KG1 (cell line): ENCODE measurements at places on chromosomes 16 and 17.

DNA sequence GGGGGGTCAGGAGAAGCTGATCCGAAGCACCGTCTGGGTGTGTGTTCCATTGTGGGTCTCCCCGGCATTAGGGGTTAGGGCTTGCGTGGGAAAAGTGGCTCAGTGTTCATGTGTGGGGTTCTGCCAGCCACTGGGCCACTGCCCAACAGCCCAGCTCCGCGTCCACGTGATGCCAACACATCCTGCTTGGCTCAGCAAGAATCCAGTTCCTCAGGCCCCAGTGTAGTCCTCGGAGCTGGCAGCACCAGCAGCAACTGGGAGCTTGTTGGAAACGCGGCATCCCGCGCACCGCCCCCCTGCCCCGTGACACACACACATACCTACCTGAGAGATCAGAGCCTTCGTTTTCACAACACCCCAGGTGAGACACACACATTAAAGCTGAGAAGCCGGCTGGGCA is 18.9 kb downstream of the LGALS9 start:
- no peak for DNase-seq

DNA sequence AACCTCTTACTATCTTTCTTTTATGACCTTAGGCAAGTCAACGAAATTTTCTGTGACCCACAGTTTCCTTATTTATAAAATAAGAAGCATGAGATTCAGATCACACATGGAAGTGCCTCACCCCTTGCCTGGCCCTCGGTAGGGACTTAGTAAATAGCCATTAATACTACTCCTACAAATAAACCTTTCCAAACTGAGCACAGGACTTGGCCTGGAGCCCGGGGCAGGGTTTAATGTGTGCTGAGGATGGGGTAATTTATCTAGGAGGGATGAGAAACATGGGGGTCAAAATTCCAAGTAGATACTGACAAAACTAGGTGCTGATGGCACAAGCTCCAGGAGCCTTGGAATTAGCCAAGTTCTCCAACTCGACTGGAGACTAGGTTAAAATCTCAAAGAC is 35.0 kb downstream of the PITPNC1 start:
- DNase-seq, result no peak

- DNase-seq, result no peak
Observed at GRCh38 chr17:32536736-32537643, 50.2 kb downstream of the CDK5R1 start.

DNA sequence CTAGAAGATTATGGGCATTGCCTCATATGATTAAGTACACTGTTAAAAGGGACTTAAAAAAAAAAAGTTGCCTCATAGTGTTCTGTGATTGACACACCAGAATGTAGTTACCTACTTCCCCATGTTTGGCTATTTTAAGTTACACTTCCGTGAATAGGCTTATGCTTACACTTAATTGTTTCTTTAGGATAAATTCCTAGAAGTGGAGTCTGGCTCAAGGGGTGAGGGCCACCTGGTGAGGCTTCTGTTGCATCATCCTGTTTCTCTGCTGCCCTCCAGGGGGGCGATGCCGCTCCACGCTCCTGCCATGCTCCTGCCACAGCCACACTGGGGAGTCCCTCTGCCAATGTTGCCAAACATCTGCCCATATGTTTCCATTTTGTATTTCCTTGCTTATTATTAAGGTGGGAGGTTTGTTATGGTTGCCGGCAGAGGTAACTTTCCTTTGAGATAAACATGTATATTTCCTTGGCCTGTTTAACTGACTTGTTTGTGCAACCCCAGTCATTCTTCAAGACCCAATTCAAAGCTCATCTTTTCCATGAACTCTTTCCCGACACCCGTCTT is 73.1 kb downstream of the KSR1 start:
- peak; percentile 87 for DNase-seq

GRCh38 chr16:13873835-13874438 is 46.0 kb upstream of the ERCC4 start:
- no peak for DNase-seq

DNA sequence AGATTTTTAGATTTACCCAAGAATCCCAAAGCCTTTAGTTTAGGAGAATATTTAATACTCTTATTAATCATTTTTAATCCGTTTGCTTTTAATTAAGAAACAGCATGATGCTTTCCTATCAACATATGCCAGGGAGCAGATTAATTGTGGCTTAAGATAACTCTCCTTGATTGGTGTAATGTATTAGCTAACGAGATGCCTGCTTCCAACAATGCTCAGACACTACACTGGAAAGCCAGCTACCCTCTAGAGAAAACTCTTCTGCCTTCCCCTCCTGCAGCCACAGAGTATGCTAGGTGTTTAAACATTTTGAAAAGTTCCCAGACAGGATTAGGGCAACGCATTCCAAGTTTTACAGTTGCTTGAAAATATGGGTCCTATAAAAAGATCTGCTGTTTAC is 142.2 kb downstream of the AATF start:
- no peak for DNase-seq

DNA sequence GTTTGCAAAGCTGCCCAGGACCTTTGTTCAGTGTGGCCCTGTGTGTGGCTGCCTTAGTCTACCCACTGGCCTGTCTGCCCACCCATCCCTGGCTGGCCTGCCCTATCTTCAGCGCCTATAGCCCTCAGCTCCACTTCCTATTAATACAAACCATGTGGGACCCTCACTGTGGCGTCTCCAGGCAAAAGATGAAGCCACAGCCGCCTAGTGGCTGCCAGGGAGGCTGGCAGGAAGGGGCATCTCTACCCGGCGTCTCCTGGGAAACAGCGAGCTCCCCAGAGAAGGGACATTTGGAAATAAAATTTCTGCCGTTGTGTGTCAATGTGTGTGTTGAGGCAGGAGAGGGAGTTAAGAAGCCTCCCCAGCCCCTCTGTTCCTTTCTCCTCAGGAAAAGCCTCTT is 31.5 kb downstream of the NEUROD2 start:
- DNase-seq, result no peak

DNA sequence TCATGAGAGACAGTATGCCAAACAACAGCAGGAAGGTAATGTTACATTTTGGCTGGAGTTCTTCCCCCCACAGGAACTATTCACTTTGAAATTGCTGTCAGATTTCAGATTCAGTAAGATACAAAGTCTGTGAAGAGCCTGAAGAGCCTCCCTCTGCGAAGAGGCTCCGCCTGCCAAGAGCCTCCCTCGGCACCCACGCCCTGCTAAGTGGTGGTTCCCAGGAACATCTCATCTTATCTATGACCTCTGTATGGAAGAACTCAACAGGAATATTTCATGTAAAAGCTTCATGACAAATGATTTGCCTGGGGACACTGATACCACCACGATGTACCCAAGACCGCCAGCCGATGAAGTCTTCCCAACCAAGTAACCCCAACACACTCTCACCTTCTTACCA is 3.2 kb downstream of the ZC3H7A start:
- DNase-seq, result no peak
